Hypothalamus (tissue), 51 donors: ENCODE measurements at places on chromosomes 5 and 9.

DNA sequence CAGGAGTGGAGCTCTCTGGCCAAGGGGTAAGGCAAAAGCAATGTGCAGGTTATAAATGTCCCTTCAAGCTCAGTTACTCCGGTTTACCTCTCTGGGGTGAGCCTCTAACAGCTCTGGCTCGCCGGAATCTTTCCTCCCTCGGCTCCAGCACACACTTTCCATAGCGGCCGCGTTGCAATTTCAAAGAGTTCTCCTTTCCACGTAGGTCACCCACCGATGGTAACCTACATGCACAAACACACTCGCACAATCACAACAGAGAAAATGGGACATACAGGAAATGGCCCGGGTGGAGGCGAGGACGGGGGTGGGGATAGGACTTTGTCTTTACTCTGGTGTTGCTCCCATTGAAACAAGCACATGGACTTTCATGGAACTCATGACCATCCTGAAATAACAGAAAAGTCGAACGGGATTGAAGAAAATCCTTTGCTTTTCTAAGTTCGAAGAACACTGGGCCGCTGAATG lies 1.2 kb downstream of the LHFPL2 start:
- no peak for DNase-seq

DNA sequence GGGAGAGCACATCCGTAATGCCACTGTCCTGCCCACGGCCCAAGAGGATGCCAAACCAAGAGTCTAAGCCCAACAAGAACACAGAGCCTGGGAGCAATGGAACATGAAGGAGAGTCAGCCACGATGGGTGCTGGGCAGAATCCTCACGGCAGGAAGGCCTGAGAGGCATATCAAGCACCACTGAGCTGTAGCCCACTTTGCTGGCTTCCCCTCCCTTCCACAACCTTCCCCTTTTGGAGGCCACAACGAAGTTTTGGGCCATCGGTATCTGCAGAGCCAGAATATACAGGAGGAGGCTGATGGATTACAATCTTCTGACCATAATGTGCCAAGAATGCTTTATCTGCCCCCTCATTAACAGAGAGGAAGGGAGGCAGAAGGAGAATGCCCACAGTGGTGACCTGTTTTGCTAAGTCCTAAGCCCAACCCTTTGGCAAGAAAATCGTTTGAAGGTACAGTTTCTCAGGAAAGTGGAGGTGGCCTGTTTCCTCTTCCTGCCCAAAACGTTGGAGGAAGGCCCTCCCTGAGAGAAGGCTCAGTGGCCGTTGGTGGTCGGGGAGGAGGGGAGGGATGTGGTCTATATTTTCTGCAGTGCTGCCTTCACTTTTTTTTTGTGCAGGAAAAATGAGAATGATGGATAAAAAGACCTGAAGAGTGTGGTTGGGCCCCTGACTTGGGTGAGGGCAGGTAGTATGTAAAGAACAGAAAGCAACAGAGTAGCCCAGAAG lies 26.2 kb downstream of the MACROH2A1 start:
- no peak for DNase-seq

DNA sequence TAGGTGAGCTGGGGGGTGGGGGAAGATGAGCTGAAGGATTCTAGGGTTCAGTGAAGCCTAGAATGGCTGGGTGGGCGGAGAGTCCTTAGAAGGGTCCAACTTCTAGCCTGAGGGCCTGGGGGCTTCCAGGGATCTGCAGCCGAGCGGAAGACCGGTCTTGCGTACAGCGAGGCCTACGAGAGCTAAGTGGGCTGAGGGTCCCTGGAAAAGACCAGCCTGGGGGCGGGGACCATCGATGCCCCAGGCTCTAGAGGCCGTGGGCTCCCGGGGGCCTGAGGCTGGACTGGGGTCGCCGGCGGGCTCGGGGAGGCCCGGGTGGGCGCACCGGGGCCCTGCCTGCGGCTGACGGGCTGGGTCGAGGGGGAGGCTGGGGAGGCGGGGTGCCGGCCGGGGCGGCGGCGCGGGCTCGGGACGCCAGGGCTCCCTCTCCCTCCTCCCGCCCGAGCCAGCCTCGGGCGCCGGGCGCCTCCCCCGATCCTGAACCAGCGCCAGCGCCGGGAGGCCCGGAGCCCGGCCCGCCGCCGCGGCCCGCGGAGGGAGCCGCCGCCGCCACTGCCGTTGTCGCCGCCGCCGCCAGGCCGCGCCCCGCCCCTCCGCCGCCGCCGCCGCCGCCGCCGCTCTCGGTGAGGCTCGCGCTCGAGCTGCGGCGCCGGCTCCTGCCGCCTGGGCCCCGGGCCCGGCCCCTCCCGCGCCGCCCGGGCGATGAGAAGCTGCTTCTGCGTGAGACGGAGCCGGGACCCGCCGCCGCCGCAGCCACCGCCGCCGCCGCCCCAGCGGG lies at the start of gene MVB12B:
TSS of gene MVB12B (plus strand) at position 602 of the 778 bp plus-strand sequence. CDS start at position 703, 101 bp downstream.
- DNase-seq, result no peak

DNA sequence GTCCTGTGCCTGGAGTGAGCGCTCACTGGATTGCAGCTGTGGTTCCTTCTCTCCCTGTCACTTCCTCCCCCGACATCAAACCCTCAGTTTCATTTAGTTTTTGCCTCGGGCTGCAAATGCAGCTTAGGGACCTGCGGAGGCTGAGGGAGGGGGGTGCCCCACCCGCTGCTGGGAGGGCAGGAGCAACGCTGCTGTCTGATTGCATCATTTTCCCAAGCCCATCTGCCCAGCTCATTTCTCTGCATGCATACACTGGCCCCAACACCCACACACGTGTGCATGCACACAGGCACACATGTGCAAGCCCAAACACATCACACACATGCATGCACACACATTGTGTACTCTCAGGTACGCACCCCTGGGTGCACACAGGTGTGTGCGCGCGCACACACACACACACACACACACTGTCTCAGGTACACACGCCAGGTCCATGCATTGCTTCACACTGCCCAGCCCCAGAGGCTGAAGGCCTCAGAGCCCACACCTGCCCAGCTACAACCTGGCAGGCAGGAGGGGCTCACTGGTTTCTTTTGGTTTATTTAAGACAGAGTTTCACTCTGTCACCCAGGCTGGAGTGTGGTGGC lies 3.4 kb downstream of the ASS1 start:
- no peak for DNase-seq

DNA sequence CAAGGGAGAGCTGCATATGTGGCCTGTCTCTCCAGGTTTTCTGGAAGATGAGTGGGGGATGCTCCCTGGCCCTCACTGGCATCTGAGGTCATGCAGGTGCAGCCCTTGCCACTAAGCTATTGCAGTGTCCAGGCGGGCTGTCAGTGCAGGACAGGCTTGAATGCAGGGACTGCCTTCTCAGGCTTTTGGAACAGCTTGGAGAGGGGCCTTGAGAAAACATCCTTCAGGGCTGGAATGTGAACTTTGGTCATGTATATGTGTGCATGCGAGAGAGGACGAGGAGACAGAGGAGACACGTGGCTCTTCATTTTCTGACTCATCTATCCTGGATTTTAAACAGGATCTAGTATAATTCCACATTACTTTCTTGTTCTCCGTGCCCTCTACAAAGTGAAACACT lies 90.3 kb downstream of the MACROH2A1 start:
- DNase-seq, result no peak

DNA sequence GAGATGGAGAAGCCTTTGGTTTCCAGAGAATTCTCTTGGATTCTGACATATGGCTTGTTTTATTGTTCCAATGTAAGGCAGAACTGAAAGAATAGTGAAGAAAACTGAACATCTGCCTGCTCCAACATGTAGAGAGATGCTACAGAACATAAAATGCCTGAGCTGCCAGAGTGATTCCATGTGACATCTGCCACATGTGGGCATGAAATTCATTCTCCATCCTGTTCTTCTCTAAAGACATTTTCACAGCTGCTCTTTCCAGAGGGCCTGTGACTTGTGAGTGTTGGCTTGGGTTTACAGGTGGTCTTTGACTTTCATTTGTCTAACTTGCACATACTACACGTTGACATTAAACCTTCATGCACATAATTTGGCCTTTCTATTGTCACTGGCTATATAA lies 33.7 kb upstream of the TXN start:
- DNase-seq, result no peak

- peak; percentile 75 for DNase-seq
These were observed at the start of gene COL5A1 for GRCh38 chr9:134641173-134641989. COL5A1 (plus strand) TSS chr9:134641803; CDS start chr9:134642188, 385 bp downstream.

DNA sequence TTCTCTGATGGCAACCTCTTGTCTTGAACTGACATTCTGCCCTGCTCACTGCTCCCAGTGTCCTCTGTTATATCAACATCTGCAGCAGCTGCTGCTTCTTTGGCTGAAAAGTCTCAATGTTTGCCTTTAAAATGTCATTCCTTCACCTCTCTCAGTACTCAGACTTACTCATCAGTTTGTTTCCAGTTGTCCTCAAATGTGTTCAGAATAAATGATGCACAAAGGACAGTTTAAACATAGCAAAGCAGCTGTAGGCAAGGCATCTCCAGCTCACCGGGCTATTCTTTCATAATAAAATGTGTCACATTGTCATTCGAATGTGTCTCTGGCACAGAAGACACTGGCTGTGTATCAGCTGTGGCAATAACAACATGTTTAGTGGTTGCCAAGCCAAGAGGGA lies 590.9 kb upstream of the ZNF608 start:
- DNase-seq, result no peak

DNA sequence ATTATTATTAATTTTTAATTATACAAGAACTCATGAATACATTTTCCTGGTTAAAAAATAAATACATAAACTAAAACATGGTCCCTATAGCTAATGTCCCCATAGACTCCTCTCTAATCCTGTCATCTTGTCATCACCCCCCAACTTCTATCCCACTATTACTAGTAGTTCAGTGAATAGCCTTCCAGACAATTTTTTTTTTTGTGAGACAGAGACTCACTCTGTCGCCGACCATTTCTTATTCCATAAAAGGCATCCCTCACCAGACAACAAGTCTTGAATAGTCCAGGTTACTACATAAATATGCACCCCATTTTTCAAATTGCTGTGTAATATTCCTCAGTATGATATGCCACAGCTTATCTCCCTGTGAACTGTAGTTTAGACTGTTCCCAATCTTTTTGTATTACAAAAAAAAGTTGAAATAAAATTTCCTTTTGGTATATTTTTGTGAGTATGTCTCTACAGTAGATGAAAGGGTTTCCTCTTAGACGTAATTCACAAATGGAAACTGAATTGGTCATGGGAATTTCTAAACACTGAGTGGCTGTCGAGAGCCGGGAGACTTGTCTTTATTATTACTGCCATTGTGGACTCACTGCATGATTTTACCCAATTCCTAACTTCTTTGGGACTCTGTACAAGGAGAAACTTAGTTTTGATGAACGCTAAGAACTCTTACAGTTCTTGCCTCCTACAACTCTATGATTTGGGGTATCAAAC lies 6.4 kb upstream of the ABLIM3 start:
- DNase-seq, result no peak

GRCh38 chr5:43676083-43676840 lies 73.3 kb downstream of the NNT start:
- no peak for DNase-seq

- DNase-seq, result no peak
These were observed 15.8 kb downstream of the EXOC3 start for GRCh38 chr5:458547-459353.

GRCh38 chr9:77582961-77583576 lies 65.1 kb downstream of the GNA14 start:
- DNase-seq, result no peak

GRCh38 chr9:9275601-9276000 lies 1337.2 kb downstream of the PTPRD start:
- DNase-seq, result no peak

DNA sequence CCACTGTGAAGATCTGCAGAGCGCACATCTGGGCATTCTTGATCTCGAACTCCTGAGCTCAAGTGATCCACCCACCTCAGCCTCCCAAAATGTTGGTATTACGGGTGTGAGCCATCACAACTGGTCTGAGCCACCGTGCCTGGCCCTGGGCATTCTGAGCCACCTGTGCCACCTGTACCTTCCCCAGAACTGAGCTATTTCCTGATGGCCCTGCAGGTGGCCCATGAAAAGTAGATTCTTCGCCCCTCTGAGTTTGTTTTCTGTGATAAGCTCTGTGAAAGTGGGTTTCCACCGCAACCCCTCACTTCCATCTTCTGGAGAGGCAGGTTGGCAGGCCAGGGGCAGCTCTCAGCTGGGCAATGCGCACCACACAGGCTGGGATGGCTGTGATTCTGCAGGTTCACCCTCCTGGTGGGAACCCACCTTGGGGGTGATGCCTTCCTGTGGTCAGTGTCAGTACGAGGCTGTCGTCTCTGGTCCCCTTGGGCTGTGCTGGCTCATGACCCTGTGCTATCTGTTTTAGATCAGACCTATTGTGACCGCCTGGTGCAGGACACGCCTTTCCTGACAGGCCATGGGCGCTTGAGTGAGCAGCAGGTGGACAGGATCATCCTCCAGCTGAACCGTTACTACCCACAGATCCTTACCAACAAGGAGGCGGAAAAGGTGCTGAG lies 11.3 kb downstream of the CARD19 start:
- DNase-seq, result no peak

DNA sequence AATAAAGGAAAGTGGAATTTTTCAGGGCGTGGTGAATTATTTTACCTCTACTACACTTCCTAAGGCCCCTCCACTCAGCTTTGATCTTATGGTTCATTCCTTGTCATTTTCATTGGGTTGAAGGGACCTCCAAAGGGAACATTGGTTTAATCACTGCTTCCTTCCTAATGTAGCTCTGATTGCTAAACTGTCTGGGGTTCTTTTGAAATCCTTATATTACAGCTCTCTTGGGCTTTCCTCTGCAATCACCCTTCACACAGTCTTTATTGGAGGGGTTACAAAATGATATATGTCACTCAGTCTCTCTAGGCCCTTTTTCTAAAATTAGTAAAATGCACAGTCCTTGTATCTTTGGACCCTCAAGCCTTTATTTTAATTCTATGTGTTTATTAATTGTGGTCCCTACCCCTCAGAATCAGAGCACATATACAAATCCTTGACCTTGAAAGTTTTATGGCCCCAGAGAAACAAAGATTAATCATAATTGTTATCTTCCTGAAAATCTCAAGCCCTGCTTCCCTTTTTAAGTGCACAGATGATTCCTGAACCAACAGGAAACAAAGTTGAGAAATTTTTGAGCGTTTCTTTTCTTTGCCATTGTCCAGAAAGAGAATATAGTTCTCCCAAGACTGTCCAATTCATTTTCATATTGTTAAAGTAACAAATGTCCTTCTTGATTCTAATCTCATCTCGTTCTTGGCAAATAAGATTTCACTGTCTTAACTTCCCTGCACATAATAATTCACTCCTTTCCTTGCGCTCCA lies 330.0 kb downstream of the ARRDC3 start:
- no peak for DNase-seq

DNA sequence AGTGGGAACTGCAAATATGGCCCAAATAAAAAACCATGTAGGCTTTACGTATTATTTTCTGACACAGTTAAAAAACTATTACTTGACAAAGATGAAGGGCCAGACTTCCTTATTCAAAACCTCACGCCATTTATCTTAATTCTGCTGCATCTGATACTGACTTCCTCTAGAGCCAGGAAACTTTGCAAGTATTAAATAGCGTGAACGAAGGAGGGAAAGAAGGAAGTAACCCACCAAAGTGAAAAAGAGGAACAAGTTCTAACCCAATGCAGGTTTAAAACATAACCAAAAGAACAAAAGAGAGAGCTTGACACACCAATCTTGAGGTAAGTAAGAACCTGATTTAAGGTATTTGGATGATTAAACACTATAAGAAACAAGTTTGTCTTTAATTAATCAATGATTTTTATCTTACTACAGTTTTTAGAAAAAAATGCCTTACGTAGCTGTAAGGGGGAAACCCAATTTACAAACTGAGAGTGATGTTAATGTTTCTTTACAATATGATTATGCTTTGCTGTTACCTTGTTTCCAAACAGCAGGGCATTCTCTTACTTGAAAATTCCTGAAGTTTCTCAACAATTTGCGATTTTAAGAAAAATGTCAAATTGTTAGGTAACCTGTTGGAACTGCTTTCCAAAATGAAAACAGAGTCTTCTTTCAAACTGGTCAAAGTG lies at the start of gene GAPT:
TSS of gene GAPT (plus strand) at position 220 of the 677 bp plus-strand sequence. CDS start 3,102 bp downstream, outside the sequence.
- DNase-seq, result no peak

GRCh38 chr5:71695595-71695994 lies 23.5 kb upstream of the CARTPT start:
- no peak for DNase-seq
